ENCODE measurements at places on chromosomes 1 and 21.
A peak's percentile ranks its signal among the peaks of the same experiment; 100 is the strongest.

DNA sequence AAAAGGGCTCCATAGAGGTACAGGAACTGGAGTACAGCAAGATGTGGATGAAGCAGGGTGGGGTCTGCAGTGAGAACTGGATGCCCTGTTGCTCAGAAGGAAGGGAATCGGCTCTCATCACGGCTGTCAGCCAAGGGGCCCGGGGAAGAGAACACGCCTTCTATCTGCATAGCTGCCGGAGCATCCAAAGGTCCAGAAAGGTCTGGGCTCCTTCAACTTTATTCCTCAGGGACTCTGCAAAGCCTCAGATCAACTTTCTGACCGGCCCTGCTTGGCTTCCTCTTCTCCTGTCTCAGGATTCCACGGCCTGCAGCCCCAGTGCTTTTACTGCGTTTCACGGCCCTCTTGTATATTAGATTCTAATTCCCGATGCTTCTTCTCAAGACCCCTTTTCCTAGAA is 34.8 kb downstream of the KRTAP19-8 start:
- no peak for DNase-seq

DNA sequence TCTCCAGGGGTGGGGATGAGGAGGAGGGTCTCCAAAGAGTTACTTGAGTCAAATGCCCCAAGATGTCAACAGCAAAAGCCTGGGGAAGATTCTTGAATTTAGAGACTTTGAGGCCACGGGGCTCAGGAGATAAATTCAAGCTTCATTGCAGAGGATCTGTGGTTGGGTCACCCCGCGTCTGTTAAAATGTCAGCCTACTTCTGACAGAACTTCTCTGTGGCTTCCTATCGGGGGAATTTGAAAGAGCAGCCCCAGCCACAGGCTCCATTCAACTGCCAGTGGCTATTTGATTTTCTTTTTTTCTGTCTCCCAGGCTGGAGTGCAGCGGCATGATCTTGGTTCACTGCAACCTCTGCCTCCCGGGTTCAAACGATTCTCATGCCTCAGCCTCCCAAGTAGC is 62.5 kb upstream of the EFHD2 start:
- DNase-seq = no peak

DNA sequence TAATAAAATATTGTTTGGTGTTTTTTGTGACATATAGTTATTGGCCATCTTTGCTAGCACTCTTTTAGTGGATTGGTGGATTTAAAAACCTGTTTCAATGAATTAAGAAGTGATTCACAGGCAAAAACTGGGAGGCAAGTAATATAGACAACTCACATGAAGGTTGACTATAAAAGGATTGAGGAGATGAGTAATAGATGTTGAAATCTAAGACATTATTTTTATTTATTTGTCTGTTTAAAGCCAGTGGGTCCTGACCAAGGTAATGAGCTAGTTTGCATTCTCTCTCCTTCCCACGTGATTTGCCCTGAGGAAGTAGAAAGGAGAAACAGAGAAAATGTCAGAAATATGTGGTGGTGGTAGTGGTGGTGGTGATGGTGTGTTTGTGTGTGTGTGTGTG is 351.5 kb upstream of the ZP4 start:
- no peak for DNase-seq

DNA sequence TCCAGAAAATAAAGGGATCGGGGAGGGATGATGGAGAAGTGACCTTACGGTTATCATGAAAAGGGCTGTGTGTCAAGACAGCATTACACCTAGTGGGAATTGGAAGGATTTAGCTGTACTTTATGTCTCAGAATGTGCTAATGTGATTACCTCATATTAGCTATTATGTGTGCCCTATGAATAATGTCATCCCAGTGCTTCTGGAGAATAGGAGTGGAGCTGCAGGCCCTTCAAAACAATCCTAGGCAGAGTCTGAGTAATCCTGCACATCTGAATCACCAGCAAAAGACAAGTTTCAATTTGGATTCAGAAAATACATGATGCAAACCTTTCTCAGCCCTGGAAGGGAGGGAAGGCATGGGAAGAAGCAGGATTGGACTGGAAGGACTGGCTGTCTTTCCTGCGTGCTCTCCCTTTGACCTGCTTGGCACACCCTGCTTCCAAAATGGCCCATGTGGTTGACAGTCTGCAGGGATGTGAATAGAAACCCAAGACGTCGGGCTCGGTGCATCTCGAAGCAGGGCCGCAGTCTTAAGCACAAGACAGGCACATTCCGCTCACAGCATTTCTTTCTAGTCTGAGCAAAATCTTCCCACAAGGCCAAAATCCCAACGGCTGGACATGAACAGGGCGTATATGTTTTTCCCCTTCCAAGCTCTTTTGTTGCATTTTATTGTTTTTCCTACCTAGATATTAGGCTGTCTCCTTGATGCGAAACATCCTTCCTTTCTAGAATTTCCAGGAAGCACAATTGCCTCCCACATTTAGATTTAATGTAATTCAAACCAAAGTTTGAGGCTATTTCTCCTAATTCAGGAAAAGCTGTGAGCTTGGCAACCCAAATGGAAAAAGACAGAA is 54.3 kb upstream of the TARBP1 start:
- no peak for DNase-seq

DNA sequence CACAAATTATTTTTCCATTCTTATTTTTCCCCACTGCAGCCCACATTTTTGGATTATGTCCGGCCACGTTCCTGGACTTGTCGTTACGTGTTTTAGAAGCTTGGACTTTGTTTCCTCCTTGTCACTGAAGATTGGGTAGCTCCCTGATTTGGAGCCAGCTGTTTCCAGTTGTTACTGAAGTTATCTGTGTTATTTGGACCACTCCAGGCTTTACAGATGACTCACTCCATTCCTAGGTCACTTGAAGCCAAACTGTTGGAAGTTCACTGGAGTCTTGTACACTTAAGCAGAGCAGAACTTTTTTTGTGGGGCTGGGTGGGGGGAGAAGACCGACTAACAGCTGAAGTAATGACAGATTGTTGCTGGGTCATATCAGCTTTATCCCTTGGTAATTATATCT is 12.2 kb upstream of the AXDND1 start:
- DNase-seq = no peak

GRCh38 chr1:220184506-220184905 is 87.7 kb downstream of the RAB3GAP2 start:
- no peak for DNase-seq

DNA sequence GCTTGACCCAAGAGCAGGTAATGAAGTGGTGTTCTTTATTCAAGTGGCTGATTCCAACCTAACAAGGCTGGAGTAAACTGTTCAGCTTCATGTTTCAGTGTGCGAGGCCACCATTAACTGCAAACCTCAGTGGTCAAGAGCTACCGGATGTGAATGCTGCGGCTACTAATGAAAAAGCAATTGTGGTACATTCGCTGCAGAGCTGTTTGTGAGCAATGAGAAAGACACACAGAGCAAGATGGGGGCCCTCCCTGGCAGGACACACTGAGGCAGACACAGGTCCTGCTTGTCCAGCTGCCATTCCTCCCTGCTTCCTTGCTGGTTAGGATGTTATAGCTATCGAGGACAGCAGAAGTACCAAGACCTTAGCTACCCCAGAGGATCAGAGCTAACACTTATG is 26.1 kb downstream of the SYF2 start:
- no peak for DNase-seq

DNA sequence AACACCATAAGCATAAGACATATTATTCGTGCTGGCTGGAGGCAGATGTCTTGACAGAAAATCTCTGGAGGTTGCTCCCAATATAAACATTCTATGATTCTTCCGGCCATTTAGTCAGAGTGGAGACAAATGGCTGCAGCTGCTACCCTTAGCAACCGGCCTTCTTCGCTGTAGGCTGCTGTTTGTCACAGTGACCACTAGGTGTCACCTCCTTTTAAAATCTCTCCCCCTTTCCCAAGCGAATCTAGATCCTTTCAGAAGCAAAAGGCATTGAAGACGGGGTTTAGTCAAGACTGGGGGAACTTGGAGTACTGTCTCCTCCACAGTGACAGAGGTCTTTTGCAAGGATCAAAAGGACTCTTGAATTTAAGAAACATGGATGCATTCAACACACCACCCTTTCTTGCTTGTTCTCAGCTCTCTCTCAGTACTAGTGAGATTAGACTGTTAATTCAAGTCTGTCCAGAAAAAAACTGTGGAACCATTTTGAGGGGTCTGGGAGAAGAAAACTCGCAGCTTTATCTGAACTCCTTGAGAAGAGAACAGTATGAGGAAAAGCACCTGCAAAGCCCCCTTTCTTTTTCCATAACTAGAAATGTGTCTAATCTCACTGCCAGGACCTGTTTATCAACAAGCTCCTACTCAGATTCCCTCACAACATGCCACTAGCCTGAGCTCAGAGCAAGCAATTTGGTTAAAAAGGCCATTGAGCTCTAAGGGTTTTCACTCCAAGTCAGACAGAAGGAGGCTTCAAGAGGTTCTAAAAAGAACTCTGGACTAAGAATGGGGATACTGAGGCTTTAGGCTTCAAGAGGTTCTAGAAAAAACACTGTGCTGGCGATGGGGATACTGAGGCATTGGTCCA is 408.3 kb upstream of the PLXNA2 start:
- DNase-seq = no peak

GRCh38 chr1:201253411-201253810 is 29.9 kb upstream of the PKP1 start:
- no peak for DNase-seq

GRCh38 chr1:230407351-230407750 is 18.8 kb downstream of the PGBD5 start:
- DNase-seq = no peak

GRCh38 chr1:156705918-156706656 is 704 bp upstream of the CRABP2 start:
- DNase-seq = peak; percentile 42
